ENCODE measurements at places on chromosomes 2 and 18.
A peak's percentile ranks its signal among the peaks of the same experiment; 100 is the strongest.

DNA sequence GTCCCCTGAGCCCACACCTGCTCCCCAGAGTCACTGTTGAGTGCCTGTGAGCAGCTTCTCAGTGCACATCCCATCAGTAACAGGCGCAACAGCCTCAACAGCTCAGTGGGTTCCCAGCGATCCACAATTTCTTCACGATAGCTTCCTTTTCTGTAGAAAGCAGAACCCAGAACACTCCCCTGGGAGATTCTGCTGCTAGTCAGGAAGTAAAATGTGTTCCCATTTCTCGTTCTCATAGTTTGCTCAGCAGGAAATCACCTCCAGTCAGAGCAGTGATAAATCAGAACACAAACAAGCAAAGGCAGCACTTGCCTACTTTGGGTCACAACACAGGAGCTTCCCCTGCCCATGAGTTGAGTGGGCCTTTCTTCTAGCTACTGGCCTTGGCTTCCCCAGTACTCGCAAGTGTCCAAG lies 48.9 kb upstream of the ATG16L1 start:
- no peaks in the 10 kb centered on the region for H3K4me1 ChIP-seq
- H3K27me3 ChIP-seq = no peaks in the 10 kb centered on the region
- H3K36me3 ChIP-seq = peaks cover 39% of the 10 kb centered on the region
- no peak overlapping the region for H3K27ac ChIP-seq

GRCh38 chr2:169891593-169892298 lies 64.5 kb downstream of the UBR3 start:
- H3K4me1 ChIP-seq = no peaks in the 10 kb centered on the region
- H3K36me3 ChIP-seq = peaks cover 30% of the 10 kb centered on the region
- H3K27ac ChIP-seq = no peak overlapping the region
- H3K27me3 ChIP-seq = no peaks in the 10 kb centered on the region

DNA sequence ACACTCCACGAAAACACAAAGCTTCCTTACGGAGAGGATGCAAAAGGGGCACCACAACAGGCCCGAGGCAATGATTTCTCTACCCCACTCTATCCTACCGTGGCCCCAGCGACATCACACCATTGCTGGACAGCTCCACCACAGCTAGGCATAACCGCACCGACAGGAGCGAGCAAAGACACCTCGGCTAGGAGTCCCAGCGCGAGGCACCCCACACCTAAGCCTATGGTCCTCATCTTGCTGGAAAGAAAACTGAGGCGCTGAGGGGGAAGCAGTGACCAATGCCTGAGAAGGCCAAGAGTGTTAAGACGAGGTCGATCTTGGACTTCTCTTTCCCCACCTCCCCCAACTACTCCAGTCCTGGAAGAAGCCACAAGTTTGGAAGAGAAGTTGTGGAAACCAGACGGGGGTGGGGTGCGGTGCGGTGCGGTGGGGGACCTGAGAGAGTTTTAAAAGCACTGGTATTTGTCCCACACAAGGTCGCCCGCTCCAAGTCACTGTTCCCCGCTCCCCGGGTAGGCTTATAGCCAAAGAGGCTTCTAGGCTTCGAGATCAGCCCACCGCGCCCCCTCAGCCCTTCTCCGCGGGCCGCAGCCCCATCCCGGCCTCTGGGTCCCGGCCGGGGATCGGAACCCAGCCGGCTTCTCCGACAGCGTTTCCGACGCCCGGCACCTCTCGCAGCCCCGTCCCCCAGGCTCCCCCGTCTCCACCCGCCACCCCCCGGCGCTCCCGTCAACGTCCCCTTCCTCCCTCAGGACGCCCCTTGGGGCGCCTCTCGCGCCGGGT lies 766 bp downstream of the PDE6D start:
- no peaks in the 10 kb centered on the region for H3K27me3 ChIP-seq
- peak overlapping the region; percentile 65 for H3K4me3 ChIP-seq
- H3K27ac ChIP-seq = peak overlapping the region; percentile 3
- DNase-seq = peak; percentile 18
- H3K36me3 ChIP-seq = peaks cover 7% of the 10 kb centered on the region

GRCh38 chr2:42876326-42876751 lies 84.0 kb upstream of the HAAO start:
- no peak overlapping the region for H3K4me3 ChIP-seq
- H3K27ac ChIP-seq = no peak overlapping the region
- H3K4me1 ChIP-seq = no peaks in the 10 kb centered on the region

DNA sequence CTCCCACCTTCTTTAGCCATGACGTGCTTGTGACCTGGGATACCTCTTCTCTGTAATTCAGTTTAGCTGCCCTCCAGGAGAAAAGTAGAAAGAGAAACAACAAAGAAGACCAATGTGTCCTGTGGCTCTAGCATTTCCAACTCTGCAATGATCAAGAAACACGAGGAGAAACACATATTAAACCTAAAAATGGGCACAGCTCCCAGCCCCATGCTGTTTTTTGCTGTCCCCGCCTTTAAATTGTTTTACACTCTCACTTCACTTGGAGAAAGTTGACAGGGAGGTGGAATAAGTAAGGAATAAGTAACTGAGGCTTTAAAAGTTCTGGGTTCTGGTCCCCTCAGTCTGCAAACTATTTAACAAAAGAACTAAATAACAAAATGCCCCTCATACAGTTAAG lies 390.6 kb downstream of the TNS1 start:
- no peaks in the 10 kb centered on the region for H3K36me3 ChIP-seq
- H3K27ac ChIP-seq = no peak overlapping the region
- H3K4me1 ChIP-seq = no peaks in the 10 kb centered on the region
- DNase-seq = no peak

GRCh38 chr2:101442667-101443061 lies 32.2 kb downstream of the RFX8 start:
- peaks cover 8% of the 10 kb centered on the region for H3K36me3 ChIP-seq
- peaks cover 62% of the 10 kb centered on the region for H3K4me1 ChIP-seq
- H3K27me3 ChIP-seq = no peaks in the 10 kb centered on the region
- no peak overlapping the region for H3K4me3 ChIP-seq
- peak; percentile 20 for DNase-seq

GRCh38 chr18:23523429-23524212 lies 20.3 kb downstream of the RMC1 start:
- H3K36me3 ChIP-seq = peaks cover 87% of the 10 kb centered on the region
- no peak overlapping the region for H3K27ac ChIP-seq
- DNase-seq = no peak
- no peaks in the 10 kb centered on the region for H3K27me3 ChIP-seq
- H3K4me1 ChIP-seq = no peaks in the 10 kb centered on the region
- no peak overlapping the region for H3K4me3 ChIP-seq

DNA sequence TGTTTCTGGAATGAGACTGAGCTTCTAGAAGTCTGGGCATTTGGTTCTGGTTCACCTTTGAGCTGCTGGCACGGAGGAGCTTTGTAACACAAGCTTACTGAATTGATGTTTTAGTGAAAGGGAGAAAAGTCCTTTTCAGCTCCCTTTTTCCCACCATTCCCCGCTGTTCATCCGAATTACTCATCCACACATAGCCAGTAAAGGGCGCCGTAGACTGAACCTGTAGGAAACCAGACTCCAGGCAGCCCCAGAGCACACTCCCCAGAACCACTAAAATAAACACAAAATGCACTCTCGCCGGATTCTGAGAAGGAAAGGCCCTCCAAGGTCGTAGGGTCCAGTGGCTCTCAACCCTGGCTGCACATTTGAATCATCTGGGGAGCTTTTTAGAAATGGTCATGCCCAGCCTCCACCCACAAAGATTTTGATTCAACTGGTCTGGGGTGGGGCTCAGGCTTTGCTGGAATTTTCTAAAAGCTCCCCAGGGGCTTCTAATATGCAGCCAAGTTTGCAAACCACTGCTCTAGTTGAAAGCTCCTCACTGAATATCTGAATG lies 29.6 kb downstream of the TCF7L1 start:
- H3K4me3 ChIP-seq = no peak overlapping the region
- H3K27ac ChIP-seq = no peak overlapping the region
- peaks cover 26% of the 10 kb centered on the region for H3K27me3 ChIP-seq
- no peaks in the 10 kb centered on the region for H3K36me3 ChIP-seq
- no peak for DNase-seq

DNA sequence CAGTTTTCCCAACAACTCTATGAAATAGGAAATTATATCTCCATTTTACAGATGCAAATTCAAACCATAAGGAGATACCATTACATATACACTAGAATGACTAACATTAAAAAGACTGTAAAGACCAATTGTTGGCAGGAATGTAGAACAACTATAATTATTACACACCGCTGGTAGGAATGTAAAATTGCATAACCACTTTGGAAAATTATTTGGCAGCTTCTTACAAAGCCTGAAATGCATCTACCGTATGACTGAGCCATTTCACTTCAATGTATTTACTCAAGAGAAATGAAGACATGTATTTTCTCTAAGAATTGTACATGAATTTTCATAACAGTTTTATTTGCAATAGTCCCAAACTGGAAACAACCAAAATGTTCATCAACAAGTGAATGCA lies 189.1 kb upstream of the BCL2L11 start:
- no peaks in the 10 kb centered on the region for H3K36me3 ChIP-seq
- H3K4me1 ChIP-seq = no peaks in the 10 kb centered on the region
- no peak overlapping the region for H3K27ac ChIP-seq
- no peak for DNase-seq
- H3K27me3 ChIP-seq = no peaks in the 10 kb centered on the region

DNA sequence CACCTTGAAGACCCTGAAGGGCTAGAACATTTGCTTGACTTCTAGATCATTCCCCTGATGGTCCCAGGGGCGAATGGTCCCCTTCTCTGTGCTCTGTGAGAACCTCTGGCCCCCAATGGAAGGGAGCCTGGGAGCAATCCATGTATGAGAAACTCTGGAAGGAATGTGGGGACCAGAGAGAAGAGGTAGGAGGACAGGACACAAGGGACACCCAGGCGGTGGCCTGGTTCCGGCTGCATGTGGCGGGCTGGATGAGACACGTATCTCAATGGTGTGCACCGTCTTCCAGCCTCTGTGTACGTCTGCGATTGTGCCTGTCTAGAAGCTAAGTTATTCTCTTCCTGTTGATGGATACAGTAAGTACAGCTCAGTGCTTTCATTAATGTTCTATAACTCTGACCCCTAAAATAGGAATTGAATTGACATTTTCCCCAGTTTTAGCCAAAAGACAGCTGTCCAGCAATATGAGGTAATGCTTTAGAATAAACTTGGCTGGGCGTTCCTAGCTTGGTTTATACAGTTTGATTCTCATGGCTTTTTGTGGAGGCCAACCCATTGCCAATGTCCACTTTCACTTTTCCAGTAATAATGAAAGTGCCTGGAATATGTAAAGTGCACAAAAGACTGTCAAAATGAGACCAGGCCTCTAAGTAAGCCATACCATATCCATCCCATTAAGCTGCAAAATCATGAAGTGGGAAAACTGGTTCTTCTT lies 30.1 kb upstream of the COPS8 start:
- H3K4me3 ChIP-seq = no peak overlapping the region
- no peak overlapping the region for H3K27ac ChIP-seq
- H3K27me3 ChIP-seq = no peaks in the 10 kb centered on the region
- no peak for DNase-seq
- H3K36me3 ChIP-seq = no peaks in the 10 kb centered on the region

DNA sequence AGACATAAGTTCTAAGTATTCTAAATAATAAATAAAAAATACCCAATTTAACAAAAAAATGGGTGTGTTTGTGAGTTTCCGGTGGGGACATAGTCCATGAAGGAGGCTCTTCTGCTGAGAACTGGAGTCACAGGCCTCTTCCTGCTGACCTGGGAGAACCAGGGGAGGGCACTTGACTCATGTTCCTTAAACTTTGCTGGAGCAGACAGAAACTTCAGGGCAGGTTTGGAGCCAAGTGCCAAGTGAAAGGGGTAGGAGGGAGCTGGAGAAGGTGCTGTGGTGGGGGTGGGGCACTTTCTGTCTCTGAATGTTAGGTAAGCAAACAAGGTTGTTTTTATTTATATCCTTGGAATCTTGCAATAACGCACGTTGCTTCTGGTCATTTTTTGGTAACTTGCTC lies 78.8 kb upstream of the TTN start:
- DNase-seq = no peak
- H3K27ac ChIP-seq = no peak overlapping the region
- no peaks in the 10 kb centered on the region for H3K36me3 ChIP-seq
- no peaks in the 10 kb centered on the region for H3K4me1 ChIP-seq

DNA sequence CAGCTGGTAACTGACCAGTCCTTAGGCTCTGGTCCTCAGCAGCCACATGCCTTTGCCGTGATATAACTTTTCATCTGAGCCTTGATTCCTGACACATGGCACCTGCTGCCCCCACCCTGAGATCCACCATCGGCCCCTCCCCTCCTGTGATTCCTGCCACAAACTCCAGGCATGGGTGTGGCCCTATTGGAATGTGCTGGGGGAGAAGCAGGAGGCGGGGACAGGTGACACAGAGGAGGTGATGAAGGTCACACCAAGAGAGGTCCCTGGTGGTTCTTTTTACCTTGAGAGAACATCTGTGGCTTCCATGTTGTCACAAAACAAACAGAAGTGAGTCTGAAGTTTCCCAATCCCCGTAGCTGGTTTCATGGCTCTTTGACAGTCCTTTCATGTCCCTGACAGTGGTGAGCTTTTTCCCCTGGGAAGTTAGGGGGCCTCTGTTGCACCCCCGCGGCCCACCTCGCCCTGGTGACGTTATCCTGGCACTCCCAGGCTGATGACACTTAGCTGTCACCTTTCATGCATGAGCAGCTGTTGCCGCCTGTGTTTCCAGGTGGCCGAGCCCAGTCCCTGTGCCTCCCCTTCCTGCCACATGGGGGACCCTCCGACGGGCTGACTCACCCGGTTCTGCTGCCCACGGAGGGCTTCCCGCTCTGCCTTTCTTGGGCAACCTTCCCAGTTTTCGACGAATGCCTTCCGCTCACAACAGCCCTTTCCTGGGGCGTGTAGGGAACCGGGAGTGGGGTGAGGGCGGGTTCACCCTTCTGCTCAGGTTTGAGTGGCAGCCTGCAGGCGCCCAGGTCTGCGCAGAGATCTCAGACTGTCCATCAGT lies 66.3 kb upstream of the GLI2 start:
- H3K27ac ChIP-seq = no peak overlapping the region
- no peaks in the 10 kb centered on the region for H3K36me3 ChIP-seq
- H3K4me1 ChIP-seq = no peaks in the 10 kb centered on the region

DNA sequence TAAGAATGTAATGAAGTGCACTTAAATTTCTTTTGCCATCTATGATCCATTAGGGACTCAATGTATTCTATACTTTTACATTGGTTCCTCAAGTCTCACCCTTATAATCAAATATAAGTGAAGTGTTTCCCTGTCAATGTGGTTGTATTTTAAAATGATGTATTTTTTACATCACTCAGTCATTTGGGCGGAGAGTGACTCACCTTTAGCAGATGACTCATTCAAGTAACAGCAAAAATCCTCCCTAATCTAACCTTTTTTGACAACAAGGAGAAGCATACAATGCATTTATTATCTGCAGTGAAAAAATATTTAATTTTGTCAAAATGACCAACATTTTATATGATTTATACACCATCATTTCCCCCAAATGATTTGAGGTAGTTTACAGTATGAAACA lies 94.4 kb downstream of the FANCL start:
- H3K36me3 ChIP-seq = peaks cover 5% of the 10 kb centered on the region
- no peak for DNase-seq
- no peak overlapping the region for H3K4me3 ChIP-seq
- H3K27ac ChIP-seq = no peak overlapping the region
- H3K27me3 ChIP-seq = no peaks in the 10 kb centered on the region

All from DND-41 (cell line).